Cortex of kidney (tissue), 1 donor: ENCODE measurements at places on chromosomes 4 and X.

DNA sequence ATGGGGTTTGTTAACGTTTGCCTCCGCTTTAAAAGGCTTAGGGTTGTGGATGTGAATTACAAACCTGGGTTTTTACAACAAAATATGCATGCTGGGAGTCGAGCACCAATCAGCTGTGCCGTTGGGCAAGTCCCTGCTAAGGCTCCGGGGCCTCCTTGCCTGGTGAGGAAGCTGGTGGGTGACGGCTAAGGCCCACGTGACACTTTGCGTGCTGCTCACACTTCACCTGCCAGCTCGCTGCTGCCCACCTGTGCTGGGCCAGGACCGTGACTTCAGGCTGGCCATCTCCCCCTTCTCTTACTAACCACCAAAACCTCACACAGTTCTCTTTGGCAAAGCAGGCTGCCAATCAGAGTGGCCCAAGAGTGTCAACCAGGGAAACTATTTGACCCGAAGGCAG, 178.3 kb downstream of the AFAP1 start:
- DNase-seq: no peak

DNA sequence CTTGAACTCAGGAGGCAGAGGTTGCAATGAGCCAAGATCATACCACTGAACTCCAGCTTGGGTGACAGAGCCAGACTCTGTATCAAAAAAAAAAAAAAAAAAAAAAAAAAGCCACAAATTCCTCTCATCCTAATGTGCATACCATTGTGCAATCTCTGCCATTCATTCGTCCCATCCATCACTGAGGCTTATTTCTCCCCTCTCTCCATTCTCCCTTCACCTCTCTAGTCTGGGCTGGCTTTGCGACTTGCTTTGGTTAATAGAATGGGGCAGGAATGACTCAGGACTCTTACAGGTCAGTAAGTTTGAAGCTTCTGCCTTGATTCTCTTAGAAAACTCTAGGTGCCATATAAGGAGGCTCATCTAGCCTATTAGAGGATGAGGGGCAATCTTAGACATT, 60.3 kb upstream of the DDX3X start:
- no peak for DNase-seq

DNA sequence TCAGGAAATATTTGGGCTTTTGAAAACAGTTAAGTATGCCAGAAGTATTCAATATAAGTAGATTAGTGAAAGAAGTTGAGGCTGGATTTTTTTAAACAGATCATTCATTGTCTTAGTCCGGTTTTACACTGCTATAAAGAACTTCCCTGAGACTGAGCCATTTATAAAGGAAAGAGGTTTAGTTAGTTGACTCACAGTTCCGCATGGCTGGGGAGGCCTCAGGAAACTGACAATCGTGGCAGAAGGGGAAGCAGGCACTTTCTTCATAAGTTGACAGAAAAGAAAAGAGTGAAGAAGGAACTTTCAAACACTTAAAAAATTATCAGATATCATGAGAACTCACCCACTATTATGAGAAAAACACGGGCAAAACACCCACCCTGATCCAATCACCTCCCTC, 31.1 kb upstream of the CYLC1 start:
- no peak for DNase-seq

- DNase-seq: no peak
Observed at GRCh38 chrX:149688552-149688951, 23.3 kb upstream of the MAGEA11 start.

- no peak for DNase-seq
Observed at GRCh38 chrX:70386235-70386634, 36.9 kb upstream of the GDPD2 start.

- DNase-seq: no peak
Observed at GRCh38 chr4:57109847-57110639, at the start of gene IGFBP7. Gene IGFBP7, minus strand, starts transcription at chr4:57110385. Its CDS starts 34 bp downstream, at chr4:57110351.

GRCh38 chr4:13313856-13314255, 170.3 kb downstream of the RAB28 start:
- no peak for DNase-seq

DNA sequence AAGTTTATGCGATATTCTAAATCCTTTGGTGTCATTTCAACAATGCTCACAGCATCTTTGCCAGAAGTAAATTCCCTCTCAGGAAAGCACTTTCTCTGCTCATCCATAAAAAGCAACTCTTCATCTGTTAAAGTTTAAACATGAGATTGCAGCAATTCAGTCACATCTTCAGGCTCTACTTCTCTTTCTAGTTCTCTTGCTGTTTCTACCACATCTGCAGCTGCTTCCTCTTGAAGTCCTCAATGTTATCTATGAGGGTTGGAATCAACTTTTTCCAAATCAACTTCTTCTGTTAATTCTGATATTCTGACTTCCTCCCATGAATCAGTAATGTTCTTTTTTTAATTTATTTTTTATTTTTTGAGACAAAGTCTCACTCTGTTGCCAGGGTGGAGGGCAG, 100.9 kb downstream of the LCORL start:
- no peak for DNase-seq

- DNase-seq: no peak
Observed at GRCh38 chrX:23483396-23483795, 148.7 kb downstream of the PTCHD1 start.

DNA sequence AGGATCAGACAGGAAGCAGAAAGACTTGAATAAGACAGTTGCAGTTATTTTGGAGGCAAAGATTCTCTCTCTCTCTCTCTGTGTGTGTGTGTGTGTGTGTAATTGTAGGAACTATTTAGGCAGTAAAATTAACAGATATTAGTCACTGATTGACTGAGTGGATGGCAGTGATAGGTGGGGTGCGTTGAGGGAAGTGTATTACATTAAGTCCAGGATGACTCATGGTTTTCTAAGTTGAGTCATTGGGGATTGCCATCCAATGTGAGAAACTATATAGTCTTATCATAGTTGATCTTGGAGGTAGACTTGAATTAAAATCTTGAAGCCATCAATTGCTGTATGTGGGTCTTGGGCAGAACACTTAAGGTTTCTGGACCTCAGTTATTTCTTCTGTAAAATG, 75.4 kb downstream of the AR start:
- no peak for DNase-seq

DNA sequence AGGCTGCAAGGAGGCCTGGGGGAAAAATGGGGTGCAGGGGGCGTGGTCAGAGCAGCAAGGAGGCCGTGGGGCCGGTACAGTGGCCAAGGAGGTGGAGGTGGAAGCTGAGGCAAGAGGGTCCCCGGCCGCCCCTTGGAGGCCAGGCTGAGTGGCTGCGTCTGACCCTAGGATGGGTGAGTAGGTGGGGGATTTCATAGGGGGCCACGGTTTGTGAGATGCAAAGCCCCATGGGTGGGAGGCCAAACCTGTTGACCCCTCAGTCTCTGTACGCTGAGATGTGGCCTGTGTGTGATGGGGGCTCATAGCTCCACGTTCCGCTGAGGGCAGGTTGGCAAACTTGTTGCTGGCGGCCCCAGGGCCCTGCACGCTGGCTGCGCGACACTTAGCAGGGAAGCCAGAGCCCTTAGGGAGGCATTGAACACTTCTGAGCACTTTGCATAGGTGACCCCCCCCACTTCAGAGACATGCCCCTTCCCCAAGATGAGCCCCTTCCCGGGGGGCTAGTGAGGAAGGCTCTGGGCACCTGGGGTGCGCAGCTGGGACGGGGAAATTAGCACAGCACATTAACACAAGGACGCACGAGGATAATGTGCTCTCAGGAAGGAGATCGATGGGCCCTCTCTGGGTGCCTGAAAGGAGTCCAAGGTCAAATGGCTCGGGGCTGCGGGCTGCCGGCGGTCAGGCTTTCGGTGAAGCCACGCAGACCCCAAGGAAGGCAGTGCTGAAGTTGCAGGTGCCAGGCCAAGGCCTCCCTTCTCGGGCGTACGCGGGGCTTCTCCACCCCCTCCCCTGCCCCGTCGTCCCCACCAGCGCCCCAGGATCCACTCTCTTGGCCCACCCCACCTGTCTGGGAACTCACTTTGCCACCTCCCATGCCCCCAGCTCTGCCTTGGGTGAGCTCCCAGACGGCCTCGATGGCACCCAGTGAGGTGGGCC, 107.4 kb downstream of the HMX1 start:
- no peak for DNase-seq

DNA sequence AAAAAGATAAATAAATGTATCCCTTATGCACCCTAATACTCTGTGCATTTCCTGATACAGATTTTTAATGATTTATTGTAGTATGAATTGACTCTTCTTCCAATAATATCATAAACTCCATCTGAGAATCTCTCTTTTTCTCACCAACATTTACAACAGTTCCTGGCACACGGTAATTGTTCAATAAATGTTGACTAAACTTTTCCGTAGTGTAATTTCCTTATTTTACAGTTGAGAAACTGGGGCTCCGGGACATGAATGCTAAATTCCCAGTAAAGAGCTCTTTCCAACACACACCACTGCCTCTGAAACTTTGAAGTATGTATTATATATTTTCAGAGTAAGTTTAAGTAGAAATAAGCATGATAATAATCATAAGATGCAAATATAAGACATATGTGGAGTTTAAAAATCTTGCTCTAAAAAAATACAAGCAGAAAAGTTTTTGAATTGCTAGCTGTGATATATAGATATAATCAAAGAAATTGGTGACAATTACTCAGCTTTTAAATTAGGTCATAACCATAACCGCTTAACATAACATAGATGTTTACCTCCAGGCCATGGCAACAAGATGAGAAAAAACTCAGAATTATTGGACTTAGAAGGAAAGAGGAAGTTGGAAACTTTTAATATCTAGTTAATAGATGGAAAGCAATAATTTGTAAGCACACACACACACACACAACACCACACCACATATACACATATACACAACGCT, 28.2 kb upstream of the ANTXR2 start:
- no peak for DNase-seq

GRCh38 chr4:124480061-124480460, 232.5 kb downstream of the ANKRD50 start:
- no peak for DNase-seq
